T follicular helper cell (primary cell): ENCODE measurements at places on chromosomes 3 and 15.
A peak's percentile ranks its signal among the peaks of the same experiment; 100 is the strongest.

GRCh38 chr15:56835718-56836171 lies 82.7 kb upstream of the TCF12 start:
- no peak for DNase-seq

DNA sequence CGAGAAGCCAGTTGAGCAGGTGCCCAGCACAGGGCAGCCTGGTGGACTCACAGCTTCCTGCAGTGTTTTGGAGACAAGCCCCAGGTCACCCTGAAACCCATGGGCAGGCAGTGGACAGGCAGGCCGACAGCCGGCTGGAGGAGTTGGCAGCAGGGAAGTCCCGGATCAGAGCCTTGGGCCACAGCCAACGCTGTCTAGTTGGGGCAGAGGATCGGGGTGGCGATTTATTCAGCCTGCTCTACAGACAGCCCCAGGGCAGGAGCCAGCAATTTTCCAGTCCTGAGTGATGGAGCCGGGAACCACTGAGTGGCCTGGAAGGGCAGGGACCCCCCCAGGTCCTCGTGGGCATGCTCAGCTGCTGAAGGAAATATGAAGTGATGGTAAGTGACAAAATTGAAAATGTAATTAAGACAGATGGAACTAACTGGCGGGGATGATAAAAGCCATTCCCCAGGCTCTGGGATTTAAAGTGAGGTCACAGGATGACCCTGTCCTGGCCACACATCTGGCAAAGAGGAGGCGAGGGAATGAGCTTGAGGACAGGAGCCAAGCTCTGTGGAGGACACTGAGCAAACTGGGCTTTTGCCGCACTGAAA lies 34.4 kb upstream of the TBC1D21 start:
- DNase-seq, result no peak

DNA sequence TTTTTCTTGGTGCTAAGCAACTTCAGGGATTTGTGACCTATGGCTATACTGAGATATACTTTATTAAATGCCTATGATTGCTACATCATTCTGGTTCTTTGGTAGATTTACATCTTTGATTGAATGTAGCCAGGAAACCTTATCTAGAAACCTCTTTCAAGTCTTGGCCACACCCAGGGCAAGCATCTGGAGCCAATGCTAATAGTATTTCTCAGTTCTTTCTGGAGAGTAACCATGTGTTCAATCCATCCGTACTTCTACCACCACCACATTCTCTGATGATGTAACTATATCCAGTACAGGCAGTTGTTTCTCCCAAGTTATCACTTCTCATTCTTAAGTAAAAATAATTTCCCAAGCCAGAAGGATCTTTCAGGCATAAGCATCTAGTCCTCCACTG lies 69.0 kb downstream of the NME9 start:
- DNase-seq, result no peak

DNA sequence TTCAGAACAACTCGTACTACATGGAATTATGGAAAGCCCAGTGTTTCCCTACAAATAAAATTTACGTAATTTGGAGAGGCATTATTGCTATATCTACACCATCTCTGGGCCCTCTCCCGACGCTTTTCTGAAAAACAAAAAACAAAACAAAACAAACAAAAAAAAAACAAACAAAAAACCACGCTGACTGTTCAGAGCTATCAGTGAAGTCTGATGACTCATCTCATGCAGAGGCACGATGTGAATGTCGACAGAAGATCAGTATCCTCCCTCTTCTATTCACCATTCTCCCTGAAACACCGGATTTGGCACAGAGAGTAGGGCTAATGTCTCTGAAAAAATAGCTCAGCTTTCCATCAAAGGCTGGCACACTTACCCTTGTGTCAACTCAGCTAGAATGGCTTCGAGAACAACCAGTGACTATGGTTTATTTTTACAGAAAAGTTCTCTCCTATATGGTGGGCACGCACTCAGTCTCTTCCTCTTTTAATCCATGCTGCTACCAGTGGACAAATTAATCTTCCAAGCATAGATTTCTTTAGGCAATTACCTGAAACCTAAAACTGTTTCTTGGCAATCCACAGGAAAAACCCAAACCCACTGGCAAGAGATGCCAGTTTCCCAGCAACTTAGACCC lies 1.5 kb downstream of the CRBN start:
- DNase-seq, result peak; percentile 7

DNA sequence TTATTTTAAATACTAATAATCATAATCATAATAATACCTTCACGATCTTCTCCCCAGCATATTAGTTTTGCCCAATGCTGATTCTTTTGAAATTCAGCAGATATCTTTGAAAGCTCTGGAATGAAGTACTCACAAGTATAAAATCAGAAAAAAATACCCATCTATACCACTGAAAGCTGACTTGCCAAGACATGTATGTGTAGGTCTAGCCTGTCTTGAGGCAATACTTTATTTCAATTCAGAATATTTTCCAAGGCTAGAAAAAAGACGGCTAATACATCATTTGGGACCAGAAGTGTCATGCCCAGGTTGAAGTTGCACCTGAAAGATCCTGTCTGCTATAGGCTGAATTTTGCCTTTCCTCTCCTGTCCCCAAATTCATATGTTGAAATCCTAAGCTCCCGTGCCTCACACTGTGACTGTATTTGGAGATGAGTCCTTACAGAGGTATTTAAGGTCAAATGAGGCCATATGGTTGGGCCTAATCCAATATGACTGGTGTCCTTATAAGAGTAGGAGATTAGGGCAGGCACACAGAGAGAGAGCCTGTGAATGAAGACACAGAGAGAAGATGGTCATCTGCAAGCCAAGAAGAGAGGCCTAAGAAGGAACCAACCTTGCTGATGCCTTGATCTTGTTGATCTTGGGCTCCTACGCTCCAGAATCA lies 255.9 kb upstream of the CMC1 start:
- DNase-seq, result no peak
